ENCODE measurements at places on chromosomes 3 and 15.

- no peak for DNase-seq
These were observed 9.5 kb downstream of the PARP15 start for GRCh38 chr3:122586773-122587485.

- peak; percentile 93 for DNase-seq
These were observed at the start of gene SHQ1 for GRCh38 chr3:72847751-72848702. Gene SHQ1 (minus strand): TSS chr3:72848445. CDS start chr3:72848340, 105 bp downstream.

DNA sequence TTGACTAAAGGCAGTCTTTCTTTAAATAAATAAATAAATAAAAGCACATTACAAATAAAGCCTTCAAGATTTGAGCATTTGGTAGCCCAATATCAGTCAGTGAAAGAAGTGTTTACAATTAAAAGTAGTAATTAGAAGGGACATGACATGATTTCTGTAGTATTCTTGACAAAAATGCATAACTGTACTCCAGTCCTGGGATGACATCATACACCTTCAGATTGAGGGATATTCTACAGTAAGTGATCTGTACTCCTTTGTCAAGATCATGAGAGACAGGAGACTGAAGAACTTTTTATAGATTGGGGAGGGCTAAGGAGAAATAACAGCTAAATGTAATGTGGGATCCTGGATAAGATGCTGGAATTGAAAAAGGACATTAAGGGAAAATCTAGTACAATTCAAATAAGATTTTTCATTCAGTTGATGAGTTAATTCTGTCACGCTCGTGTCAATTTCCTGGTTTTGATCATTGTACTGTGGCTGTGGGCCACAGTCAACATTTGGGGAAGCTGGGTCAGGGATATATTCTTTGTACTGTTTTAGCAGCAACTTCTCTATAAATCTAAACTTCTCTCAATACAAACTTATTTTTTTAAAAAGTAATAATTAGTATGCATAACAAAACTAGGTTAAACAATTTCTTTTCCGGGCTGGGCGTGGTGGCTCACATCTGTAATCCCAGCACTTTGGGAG lies 314.8 kb downstream of the PTPRG start:
- no peak for DNase-seq

DNA sequence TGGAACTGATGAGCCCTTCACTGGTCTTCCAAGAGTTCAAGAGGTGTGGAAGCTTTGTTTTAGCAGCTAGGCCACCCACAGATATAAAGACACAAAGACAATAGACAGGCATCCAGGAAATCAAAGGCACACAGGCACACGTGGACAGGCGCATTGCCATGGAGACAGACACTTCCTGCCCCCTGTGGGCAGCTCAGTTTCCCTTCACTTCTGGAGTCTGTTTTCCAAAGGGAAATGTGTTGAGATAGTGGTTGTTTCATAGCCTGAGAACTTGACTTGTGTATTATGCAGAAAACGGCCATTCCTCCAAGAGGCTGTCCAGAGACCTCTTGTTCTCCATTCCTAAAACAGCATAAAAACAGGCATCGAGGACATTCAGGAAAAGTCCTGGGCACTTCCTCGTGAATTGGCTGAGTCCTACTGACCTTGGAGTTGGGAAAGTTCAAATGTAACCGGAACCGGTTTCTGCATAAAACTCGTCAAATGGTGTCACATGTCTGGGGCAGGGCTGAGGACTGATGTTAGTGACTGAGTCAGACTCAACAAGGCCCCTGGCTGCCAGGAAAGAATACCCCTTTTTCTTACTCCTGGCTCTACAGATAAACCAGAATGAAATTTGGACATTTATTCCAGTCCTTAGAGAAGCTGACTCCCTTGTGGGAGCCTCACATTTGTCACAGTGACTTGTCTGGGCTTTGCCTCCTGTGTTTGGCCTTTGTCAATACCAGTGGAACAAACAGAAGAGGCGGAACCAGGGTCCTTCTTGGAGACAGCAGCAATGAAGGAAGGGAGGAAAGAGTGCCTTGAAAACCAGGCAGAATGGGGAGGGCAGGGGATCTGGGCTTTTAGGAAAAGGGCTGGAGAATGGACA lies 1.3 kb downstream of the ALPK3 start:
- no peak for DNase-seq

- DNase-seq: no peak
These were observed 8.4 kb downstream of the ARMC8 start for GRCh38 chr3:138195481-138195880.

GRCh38 chr3:65583188-65583587 lies 455.5 kb downstream of the MAGI1 start:
- no peak for DNase-seq

DNA sequence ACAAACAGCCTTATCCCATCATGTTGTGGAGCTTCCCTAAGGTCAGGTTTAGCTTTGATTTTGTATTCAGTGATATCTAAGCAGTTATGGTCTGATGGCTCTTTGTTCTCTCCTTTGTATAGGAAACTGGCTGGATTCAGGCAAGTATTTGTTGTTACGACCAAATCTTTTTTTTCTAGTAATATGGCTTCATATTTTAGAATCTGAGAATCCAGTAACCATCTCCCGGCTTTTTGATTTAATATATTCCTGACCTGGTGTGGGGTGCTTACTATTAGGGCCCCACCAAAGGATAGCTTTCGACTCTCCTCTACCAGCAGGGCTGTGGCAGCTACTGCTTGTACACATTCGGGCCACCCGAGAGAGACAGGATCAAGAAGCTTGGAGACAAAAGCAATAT lies 23.0 kb downstream of the ARL8B start:
- no peak for DNase-seq

GRCh38 chr3:13133471-13133981 lies 60.3 kb upstream of the IQSEC1 start:
- no peak for DNase-seq

GRCh38 chr3:150169330-150169940 lies 198.7 kb upstream of the PFN2 start:
- DNase-seq: no peak

- DNase-seq: no peak
These were observed 201.4 kb upstream of the STT3B start for GRCh38 chr3:31331278-31331677.

DNA sequence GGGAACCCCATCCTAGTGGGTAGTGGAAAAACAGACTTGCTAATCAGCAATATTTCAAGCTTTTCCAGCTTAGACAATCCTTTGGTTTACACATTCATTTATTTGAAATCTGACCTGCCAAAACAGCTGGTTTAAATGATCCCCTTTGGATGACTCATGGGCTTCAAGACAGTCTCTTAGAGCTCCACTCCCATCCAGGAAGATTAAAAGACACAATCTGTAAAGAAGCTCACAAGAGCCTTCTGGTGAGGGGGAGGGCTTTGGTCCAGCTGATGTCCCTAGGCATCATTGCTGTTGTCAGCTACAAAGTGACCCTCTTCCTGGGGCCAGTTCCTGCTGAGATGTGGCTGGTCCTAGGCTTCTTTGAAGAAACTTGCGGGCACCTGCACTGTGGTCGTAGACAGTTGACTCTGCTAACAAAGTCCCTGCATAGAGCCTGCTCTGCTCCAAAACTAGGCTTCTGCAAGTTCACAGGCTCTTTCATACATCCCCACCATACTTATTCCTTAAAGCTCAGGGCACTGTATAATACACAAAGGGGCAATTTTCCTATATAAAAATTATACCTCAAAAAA lies 73.7 kb downstream of the IGSF11 start:
- no peak for DNase-seq
